ENCODE measurements at places on chromosomes 12 and 14. TPM values are rescaled to one million over a fixed set of nuclear protein-coding genes. Genes with fewer than 3 reads are reported as not detected.

NELL2 gene
- 1.6 TPM for total RNA-seq

DNA sequence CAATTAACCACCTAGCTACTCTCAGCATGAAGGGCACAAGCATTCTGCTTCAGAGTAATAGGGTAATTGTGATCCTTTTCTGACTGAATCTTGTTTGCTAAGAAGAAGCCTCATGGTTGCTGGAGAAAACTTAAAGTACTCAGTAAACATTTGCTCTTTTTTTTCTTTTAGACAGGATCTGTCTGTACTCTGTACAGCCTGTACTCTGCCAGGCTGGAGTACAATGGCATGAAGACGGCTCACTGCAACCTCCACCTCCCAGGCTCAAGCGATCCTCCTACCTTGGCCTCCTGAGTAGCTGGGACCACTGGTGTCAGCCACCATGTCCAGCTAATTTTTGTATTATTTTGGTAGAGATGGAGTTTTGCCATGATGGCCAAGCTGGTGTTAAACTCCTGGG lies 12.4 kb downstream of the PPP1R13B start:
- no peak overlapping the region for H3K4me3 ChIP-seq
- no peak overlapping the region for H3K27ac ChIP-seq
- no peaks in the 10 kb centered on the region for H3K36me3 ChIP-seq
- peak; percentile 46 for DNase-seq
- H3K4me1 ChIP-seq: peaks cover 18% of the 10 kb centered on the region
- no peaks in the 10 kb centered on the region for H3K27me3 ChIP-seq

CCDC196 gene
- not detected for total RNA-seq

COCH gene
- 0.38 TPM for total RNA-seq

- no peaks in the 10 kb centered on the region for H3K36me3 ChIP-seq
- H3K27ac ChIP-seq: no peak overlapping the region
- DNase-seq: no peak
- no peaks in the 10 kb centered on the region for H3K4me1 ChIP-seq
Measured at GRCh38 chr14:87896393-87897380, 96.3 kb downstream of the GALC start.

DNA sequence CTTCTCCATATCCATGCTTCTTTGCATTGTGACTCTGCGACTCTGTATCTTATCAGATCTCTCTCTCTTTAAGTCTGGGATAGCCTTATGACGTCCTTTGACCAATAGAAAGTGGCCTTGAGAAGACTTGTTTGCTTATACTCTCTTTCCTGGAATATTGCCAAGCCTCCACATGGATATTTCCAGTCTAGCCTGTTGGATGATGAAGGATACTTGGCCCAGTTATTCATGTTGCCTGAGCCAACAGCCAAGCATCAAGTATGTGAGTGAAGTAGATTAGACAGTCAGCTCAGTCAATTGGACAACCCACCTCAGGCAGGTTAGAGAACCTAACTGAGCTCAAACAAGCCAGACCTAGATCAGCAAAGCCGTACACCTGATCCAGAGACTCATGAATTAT lies 864.2 kb upstream of the MGAT4C start:
- no peaks in the 10 kb centered on the region for H3K27me3 ChIP-seq
- H3K27ac ChIP-seq: no peak overlapping the region
- no peaks in the 10 kb centered on the region for H3K4me1 ChIP-seq
- no peak overlapping the region for H3K4me3 ChIP-seq

DPPA3 gene
- not detected for total RNA-seq

DNA sequence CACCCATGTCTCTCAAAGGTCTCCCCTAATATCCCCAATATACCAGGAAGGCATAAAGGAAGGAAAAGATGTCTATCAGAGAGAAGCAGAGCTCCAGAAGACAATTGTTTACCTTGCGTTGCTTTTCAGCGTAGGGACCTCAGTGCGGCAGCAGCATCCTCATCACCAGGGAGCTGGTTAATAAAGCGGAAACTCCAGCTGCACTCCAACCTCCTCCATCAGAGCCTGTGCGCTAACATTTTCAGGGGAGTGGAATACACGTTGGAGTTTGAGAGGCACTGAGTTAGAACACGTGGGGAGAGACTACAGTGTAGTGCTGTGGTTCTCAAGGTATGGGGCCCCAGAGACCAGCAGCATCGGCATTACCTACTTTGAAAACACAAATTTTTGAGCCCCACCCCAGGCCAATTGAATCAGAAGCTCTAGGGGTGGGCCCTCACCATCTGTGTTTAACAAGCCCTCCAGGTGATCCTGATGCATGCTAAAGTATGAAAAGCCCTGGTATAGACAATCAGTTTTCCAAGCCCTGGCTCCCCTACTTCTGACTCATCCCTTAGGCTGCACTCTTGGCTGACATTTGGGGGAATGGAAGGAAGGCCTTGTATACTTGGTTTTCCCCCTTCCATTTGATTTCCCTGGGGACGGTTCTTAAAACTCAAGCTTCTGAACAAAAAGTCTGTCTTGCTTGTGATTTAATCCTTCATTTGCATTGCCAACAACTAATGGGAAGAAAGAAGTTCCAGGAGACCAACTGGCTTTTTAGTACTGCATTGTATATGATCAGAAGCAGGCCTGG lies 419.0 kb upstream of the CCDC196 start:
- H3K4me3 ChIP-seq: no peak overlapping the region
- H3K4me1 ChIP-seq: no peaks in the 10 kb centered on the region
- no peaks in the 10 kb centered on the region for H3K36me3 ChIP-seq
- no peak for DNase-seq
- no peak overlapping the region for H3K27ac ChIP-seq
- H3K27me3 ChIP-seq: no peaks in the 10 kb centered on the region

DNA sequence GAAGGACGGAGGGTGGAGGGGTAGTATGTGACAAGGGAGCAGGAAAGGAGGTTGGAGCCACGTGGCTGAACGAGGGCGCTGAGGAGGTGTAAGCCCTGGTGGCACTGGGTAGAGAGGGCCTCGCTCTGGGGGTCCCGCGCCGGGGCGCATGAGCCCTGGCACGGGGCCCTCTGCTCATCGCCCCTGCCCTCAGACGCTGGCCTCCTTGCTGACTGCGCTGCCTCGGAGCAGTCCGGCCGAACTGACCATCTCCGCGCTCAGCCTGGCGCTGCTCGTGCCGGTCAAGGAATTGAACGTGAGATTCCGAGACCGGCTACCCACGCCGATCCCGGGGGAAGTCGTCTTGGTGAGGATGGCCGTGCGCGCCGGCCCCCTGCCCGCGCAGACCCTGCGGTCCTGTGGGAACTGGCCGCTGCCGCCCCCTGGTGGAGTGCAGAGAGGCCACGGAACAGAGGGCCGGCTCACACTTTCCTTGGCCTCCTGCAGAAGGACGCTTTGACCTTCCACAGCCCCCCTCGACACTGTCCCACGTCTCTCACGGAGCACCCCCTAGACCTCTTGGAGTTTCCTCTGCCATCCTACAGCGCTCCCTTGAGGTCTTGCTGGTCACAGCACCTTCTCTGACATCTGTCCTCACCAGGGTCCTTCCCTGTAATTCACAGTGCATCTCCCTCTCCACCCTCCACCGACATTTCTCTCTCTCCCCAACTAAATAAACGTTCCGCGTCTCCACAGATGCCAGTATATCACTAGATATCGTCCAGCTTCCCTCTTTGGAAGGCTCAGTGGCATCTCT lies 10.5 kb downstream of the ARHGEF25 start:
- peaks cover 86% of the 10 kb centered on the region for H3K27me3 ChIP-seq
- no peak overlapping the region for H3K27ac ChIP-seq
- peak overlapping the region; percentile 34 for H3K4me3 ChIP-seq

SRSF9 gene
- total RNA-seq: 116 TPM

DNA sequence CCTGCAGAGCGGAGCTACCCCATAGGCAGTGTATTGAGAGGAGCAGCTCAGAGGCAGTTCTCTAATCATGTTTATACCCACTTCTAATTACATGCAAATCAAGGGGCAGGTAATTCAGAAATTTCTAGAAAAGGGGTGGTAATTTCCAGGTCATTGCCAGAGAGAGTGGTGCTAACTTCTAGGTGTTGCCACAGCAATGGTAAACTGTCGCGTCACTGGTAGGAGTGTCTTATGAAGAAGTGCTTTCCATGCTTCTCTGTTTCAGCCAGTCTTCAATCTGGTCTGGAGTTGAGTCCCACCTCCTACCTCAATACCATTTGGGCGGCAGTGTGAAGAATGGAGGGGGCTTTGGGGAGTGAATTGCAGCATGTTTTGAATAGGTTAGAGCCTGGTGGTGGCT lies 8.5 kb upstream of the AMN1 start:
- no peak overlapping the region for H3K4me3 ChIP-seq
- H3K27ac ChIP-seq: no peak overlapping the region
- peaks cover 17% of the 10 kb centered on the region for H3K4me1 ChIP-seq

- H3K27ac ChIP-seq: no peak overlapping the region
- no peaks in the 10 kb centered on the region for H3K36me3 ChIP-seq
- H3K4me1 ChIP-seq: no peaks in the 10 kb centered on the region
Measured at GRCh38 chr14:103220134-103220981, 97.1 kb downstream of the TNFAIP2 start.

DNA sequence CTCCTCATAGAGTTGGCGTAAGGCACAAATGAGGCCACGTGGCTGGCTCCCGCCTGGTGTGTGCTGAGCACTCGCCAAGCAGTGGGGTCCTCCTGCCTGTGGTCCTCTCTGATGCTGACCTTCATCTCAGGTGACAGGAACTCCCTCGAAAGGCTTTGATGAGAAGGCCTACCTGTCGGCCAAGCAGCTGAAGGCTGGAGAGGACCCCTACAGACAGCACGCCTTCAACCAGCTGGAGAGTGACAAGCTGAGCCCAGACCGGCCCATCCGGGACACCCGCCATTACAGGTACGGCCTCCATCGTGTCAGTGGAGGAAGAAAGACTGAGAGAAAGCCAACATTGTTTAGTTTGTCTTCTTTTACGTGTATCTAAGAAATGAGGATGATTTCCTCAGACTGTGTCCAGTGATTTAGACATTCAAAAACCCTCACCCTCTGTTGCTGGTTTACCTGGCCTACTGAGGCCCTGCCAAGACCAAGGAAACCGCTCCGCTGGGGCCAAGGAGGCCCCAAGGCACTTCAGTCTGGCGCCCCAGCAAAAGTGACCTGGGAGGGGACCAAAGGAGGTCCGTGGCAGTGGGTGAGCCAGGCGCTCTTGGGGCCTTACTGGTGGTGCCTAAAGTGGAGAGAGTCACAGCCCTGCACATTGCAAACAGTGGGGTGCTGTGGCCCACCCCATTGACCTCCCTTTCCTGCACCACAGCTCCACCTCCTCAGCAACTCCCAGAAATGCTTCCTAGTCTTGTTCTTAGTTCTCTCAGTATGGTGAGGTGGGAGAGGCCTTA lies 60.8 kb downstream of the GALNT16 start:
- H3K4me1 ChIP-seq: peaks cover 6% of the 10 kb centered on the region
- H3K27me3 ChIP-seq: no peaks in the 10 kb centered on the region
- H3K36me3 ChIP-seq: no peaks in the 10 kb centered on the region
- no peak overlapping the region for H3K4me3 ChIP-seq

- H3K4me1 ChIP-seq: peaks cover 40% of the 10 kb centered on the region
- H3K4me3 ChIP-seq: no peak overlapping the region
- H3K27ac ChIP-seq: peak overlapping the region; percentile 33
- H3K27me3 ChIP-seq: no peaks in the 10 kb centered on the region
Measured at GRCh38 chr12:96241846-96242256, 47.7 kb downstream of the ELK3 start.

DNA sequence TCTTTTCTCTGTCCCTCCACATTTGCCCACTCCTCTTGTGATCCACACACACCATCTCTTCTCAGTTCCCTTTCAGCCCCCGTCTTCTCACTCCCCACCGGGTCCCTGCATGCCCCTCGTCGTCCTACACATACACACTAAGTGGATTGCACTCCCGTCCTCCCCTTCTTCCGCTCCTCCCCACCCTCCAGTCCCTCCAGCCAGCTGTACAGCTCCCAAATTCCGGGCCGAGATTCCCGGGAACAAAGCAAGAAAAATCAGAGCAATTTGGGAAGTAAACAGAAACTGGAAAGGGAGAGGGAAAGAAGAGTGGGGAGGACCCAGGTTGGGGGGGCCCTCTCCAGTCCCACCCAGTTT lies 282 bp upstream of the IGFBP6 start:
- peaks cover 35% of the 10 kb centered on the region for H3K4me1 ChIP-seq
- H3K27ac ChIP-seq: peak overlapping the region; percentile 76
- peak overlapping the region; percentile 58 for H3K4me3 ChIP-seq
- no peaks in the 10 kb centered on the region for H3K36me3 ChIP-seq
- DNase-seq: no peak

OR6C3 gene
- total RNA-seq: not detected

- H3K27ac ChIP-seq: no peak overlapping the region
- no peak overlapping the region for H3K4me3 ChIP-seq
- H3K36me3 ChIP-seq: no peaks in the 10 kb centered on the region
Measured at GRCh38 chr12:13365748-13366366, 169.3 kb downstream of the EMP1 start.

DNA sequence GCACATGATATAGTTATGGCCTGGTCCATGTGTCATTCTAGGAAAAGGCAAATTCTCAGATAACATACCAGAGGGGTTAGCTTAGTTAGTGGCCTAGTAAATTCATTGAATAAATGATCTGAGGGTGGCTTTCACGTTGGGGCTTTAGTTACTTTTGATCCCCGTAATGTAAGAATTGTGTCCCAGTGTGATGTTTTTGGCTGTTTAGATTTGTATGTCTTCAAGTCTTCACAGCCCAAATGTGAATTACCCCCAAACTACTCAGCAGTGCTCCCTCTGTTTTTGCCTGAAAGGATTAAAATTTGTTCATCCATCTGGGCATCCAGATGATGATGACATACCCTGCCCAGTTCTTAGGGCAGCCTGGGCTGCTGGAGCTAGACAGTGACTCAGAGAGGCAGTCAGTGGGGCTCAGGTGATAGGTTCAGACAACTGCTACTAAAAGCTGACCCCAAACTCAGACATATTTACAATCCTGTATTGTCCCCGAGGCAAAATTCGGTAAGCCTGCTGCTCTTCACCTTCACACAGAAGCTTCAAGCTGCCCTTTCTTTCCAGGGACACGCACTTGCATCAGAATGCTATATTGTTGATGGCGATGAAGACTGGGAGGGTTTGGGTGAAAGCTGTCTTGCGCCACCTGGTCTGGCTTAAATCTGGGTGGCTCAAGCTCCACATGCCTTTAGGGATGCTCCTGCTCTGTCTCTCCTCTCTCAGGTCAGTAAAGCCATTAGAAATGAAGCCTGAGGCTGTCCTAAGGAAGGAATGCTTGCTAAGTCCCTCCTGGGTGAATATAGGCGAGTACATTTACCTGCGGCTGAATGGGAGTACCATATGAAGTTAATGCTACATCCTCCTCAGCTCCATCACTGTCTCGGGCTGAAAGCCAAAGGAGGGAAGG lies 10.3 kb downstream of the GPRC5D start:
- no peaks in the 10 kb centered on the region for H3K36me3 ChIP-seq
- H3K27me3 ChIP-seq: no peaks in the 10 kb centered on the region
- H3K4me1 ChIP-seq: peaks cover 7% of the 10 kb centered on the region
- H3K4me3 ChIP-seq: no peak overlapping the region
- no peak for DNase-seq
- no peak overlapping the region for H3K27ac ChIP-seq

- no peaks in the 10 kb centered on the region for H3K27me3 ChIP-seq
- no peak overlapping the region for H3K4me3 ChIP-seq
- no peak overlapping the region for H3K27ac ChIP-seq
- H3K36me3 ChIP-seq: no peaks in the 10 kb centered on the region
Measured at GRCh38 chr12:99852666-99853065, 132.1 kb downstream of the ANKS1B start.

DNA sequence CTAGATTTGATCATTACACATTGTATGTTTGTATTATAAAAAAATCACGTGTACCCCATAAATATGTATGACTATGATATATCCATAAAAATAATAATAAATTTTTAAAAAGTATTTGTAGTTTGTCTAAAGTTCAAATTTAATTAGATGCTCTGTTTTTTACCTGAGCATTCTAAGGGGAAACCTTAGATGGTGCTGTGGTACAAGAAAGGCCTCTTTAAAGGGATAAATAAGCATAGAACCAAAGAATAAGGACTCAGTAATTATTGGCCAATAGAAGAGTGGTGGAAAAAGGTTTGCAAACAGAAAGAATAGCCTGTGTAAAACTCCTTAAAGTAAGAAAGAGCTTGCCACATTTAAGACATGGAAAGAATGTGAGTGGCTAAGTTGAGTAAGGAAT lies 580.1 kb upstream of the SEL1L start:
- H3K4me3 ChIP-seq: no peak overlapping the region
- no peaks in the 10 kb centered on the region for H3K4me1 ChIP-seq
- no peak overlapping the region for H3K27ac ChIP-seq
- no peak for DNase-seq
